ENCODE measurements at places on chromosomes 12 and 14. TPM values are rescaled to one million over a fixed set of nuclear protein-coding genes. Genes with fewer than 3 reads are reported as not detected.

DNA sequence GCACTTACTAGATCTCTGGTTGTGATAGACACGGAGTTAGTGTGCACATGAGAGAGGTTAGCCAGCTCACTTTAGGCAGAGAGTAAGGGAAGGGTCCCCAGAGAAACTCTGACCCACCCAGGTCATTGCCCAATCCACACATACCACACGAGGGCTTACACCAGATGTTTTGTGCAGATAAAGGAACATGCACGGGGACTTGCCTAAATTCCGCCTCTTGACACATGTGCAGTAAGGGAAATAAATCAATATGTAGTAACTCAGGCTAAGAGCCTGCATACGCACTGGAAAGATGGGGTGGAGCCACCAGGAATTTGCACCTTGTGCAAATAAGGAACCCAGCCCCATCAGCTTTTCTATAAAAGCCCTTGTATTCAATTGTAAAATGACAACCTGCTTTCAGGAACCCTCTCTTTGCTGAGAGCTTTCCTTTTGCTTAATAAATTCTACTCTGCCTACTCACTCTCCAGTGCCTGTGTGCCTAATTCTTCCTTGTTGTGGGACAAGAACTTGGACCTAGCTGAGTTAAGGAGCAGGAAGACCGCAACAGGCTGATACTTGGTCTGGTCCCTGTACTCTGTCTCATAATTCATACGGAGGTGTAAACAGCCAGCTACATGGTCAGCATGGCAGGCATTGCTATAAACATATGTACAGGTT is 120.2 kb downstream of the EMP1 start:
- DNase-seq, result no peak

GRCh38 chr14:98623788-98624415 is 648.1 kb downstream of the BCL11B start:
- DNase-seq, result no peak

The COCH gene
- 0.33 TPM for total RNA-seq

- DNase-seq, result no peak
These were observed 682 bp downstream of the FLRT2 start for GRCh38 chr14:85530626-85531025.

The DACT1 gene
- total RNA-seq, result 3.8 TPM

GRCh38 chr14:75295061-75295461 is 16.4 kb downstream of the FOS start:
- DNase-seq, result peak; percentile 65

The OTUB2 gene
- total RNA-seq, result 0.92 TPM

DNA sequence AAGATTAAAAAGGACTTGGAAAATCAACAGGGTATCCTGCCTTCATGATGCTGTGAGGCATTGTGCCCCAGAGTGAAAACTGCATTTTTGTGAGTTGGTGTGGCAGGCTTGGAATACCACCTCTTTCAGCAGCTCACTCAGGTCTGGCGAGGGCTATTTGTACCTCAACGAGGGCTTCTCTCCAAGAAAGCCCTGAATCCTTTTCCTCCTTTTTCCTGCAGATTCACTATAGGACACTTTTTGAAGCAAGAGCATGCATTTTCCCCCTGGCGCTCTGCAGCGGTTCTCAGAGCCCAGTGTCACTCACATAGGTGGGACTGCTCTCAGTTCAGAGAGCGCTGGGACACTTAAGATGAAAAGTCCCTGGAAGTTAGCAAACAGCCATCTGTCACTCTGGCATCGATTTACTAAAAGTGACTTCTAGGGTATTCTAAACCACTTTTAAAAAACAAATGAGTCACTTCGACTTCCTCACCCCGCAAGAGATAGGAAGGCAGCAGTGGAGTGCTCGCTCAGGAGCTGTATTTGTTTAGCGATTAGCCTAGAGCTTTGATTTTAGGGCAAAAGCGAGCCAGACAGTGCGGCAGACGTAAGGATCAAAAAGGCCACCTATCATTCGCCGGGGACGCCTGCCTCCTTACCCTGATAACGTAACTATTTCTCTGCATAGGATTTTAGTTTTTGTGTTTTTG is 782 bp upstream of the LGR5 start:
- no peak for DNase-seq

The FOXN4 gene
- total RNA-seq, result not detected

- DNase-seq, result no peak
These were observed 30.3 kb downstream of the NFKBIA start for GRCh38 chr14:35374263-35374712.

The PLA2G1B gene
- total RNA-seq, result 1.4 TPM

GRCh38 chr14:64685371-64686281 is 18.6 kb upstream of the PLEKHG3 start:
- no peak for DNase-seq

The FGF6 gene
- total RNA-seq, result not detected

DNA sequence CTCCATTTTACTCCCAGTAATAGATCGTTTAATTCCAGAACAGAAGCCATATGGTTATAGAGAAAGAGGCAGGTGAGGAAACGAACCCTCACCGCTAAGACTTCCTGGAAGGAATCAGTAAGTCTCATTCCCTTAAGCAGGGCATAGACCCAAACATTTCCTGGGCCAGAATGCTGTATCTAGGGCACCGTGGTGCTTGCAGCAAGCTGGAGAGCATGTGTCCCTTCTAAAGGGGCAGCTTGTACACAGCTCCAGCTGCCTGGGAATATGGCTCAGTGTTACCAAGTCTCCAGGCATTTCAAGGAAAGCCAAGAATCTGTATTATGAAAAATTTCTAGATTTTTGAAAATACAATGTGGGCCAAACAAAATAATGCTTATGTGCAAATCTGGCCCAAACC is 73.4 kb downstream of the PPM1H start:
- no peak for DNase-seq

GRCh38 chr12:6778217-6778573 is 5.9 kb downstream of the LAG3 start:
- no peak for DNase-seq

The CEBPE gene
- 0.08 TPM for total RNA-seq

DNA sequence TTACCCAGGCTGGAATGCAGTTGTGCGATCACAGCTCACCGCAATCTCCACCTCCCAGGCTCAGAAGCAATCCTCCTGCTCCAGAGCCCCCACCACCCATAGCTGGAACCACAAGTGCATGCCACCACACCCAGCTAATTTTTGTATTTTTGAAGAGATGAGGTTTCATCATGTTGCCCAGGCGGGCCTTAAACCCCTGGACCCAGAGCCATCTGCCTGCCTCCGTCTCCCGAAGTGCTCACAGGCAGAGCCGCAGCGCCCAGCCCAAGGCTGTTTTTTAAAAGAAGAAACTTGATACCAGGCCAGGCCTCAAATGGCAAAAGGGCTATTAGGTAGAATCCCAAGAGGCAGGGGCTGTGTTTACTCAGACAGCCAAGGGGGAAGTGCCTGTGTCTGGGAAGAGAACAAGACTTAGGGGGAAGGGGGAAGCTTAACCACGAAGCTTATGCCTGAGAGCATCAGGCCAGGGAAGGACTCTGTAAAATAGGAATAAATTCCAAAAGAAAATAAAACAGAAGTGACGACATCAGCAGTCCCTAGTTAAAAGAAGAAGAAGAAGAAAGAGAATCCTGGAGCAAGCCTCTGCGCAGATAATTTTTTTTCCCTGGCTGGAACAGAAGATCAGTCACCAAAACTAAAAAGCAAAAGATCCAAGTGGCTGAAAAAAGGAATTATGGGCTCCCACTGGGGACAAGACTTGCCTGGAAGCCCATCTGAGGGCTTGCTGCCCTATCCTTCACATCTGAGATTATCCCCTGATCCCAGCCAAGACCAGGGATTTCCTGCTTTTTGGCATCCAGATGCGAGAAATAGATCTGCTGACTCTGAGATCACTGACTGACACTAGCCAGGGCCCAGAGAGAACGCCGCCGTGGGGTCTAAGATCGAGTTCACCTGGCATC is 170.5 kb downstream of the NDUFA12 start:
- no peak for DNase-seq

The ALG10B gene
- total RNA-seq, result 3.3 TPM

DNA sequence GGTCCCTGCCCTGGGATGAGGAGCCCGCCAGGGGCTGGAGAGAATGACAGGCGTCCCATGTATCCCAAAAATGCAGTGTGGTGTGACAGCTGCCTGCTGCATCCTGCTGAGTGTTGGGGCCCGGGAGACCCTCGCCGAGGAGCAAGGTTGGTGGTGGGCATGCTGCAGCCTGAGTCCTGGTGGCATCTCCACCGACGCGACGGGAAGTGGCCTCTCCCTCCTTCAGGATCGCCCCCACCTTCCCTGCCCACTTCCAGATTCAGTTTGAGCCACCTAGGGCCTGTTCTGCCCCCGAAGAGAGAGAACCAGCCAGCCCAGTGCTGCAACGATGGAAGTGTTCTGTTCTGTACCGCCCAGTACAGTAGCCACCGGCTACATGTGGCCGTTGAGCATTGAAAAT is 70.1 kb downstream of the TSPAN9 start:
- DNase-seq, result no peak

The CLEC14A gene
- total RNA-seq, result 6.4 TPM

DNA sequence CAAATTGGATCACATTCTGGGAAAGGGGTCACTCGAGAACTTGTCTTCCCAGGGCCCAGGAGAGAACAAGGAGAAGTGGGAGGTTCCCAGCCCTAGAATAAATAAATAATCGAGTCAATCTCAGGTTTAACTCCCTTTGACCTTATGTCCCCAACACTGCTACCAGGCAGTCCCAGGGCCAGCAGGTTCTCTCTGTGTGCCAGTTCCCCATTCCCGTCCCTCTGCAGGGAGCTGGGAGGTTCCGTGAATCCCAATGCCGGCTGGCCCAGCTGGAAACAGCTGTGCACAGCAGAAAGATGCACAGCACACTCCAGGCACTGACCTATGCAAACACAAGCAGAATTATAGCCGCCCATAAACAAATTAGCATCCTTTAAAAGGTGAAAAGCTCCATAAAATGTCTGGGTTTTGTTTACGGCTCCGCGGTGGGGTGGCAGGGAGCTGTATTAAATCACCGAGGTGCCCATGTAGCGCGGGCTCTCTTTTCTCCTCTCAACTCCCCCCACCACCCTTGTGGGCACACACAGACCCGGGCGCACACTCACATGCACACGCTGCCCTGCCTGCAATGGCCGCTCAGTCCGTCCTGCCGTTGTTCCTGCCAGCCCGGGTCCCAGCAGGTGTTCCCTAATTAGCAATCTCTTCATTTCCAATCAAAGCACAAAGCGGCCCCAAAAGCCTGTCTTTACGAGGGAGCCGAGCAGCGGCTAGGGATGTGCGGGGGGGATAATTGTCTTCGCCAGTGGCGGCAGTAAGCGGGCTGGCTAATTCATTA is 46.6 kb upstream of the ESRRB start:
- DNase-seq, result no peak

GRCh38 chr12:109768901-109769670 is 55.5 kb downstream of the FAM222A start:
- DNase-seq, result peak; percentile 20

DNA sequence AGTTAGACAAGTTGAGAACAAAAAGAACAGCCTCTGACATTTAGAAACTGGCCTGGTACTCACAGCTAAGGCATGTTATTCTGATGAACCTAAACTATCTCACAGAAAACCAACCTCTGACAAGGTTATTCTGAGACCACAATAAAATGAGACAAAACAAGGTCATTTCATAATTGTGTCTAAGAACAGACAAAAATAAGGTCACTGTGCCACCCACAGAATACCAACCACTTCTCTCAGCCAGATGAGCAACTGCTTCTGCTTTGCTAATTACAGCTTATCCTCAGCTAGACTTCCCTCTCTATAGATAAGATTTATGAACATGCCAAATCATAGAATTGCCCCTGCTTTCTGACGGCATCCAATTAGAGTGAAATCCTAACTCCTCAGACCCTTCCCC is 52.2 kb upstream of the CRACR2A start:
- DNase-seq, result no peak

DNA sequence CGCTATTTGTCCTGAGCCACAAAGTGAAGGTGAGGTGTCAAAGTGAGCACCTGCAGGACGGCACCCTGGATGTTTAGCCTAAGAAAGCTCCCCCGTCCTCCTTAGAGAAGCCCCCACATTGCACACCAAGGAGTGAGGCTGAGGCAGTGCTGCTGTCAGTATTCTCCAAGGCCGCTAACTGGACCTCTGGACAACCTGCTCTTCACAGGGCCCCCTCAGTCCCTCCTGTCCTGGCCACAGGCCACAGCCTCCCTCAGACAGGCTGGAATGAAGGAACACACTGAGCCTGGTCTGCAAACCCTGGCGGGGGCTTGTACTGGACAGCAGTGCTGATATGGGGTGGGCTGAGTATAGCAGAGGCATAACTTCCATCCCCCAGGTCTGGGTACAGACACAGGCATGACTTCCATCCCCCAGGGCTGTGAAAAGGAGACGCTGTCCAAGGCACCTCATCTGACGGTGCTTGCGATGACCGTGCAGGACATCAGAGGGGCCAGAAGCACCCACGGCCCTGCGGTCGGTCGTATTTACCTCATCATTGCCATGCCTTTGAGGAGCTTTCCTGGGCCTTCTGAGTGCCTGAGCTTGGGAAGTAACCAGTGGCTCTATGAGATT is 82.4 kb upstream of the DIO3 start:
- DNase-seq, result no peak

- DNase-seq, result no peak
These were observed 122.0 kb downstream of the AKAP6 start for GRCh38 chr14:32450919-32451675.

The ANKS1B gene
- total RNA-seq, result 3.4 TPM

The VRTN gene
- total RNA-seq, result not detected

DNA sequence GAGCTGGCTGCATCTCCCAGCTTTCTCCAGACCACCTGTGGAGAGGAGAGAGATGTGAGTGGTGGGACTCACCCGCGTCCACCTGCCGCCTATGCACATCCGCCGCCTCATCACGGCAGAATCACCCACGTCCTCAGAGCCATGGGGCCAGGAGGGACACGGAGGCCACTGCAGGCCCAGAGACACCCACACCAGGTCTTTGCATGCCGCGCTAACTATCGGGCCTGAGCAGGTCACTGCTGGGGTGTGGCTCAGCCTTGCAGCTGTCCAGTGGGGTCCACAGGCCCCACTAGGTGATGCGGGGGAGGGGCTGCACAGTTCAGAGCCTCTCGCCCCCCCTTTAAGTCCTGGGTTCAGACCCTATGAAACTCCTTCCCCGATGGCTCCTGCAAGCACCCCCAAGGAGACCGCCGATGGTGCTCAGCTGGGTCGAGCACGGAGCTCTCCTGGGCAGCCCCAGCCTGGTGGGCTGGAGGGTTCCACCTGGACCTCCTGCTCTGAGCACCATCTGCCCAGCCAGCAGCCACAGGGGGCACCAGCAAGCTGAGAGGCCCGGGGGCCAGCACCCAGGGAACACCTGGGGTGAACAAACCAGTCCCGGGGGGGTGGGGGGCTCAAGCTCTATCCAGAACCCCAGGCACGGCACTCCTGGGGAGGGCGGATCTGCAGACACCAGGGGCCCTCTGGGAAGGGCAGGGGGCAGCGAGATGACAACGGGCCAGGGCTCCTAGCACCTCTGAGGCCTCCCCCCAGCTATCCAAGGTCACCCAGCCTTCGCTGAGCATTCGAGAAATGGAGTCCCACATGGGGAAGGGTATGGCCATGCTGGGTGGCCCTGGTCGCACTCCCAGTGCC is 34.3 kb downstream of the CCNK start:
- no peak for DNase-seq

The RTL1 gene
- total RNA-seq, result 0.05 TPM

GRCh38 chr12:106648736-106649135 is 65.9 kb downstream of the RFX4 start:
- no peak for DNase-seq

GRCh38 chr12:100141998-100142850 is 450 bp downstream of the BLTP3B start:
- DNase-seq, result peak; percentile 66
